ENCODE measurements at places on chromosomes 5 and 9.

- no peak for DNase-seq
Measured at GRCh38 chr9:72119853-72120252, 29.4 kb upstream of the GDA start.

- DNase-seq = peak; percentile 93
Measured at GRCh38 chr9:119836036-119836435, 466.8 kb upstream of the BRINP1 start.

GRCh38 chr9:127423476-127423933 lies 677 bp upstream of the ZNF79 start:
- DNase-seq = no peak

GRCh38 chr5:143016777-143017516 lies 246.8 kb downstream of the ARHGAP26 start:
- DNase-seq = no peak

GRCh38 chr9:107738789-107739188 lies 249.2 kb upstream of the KLF4 start:
- no peak for DNase-seq

DNA sequence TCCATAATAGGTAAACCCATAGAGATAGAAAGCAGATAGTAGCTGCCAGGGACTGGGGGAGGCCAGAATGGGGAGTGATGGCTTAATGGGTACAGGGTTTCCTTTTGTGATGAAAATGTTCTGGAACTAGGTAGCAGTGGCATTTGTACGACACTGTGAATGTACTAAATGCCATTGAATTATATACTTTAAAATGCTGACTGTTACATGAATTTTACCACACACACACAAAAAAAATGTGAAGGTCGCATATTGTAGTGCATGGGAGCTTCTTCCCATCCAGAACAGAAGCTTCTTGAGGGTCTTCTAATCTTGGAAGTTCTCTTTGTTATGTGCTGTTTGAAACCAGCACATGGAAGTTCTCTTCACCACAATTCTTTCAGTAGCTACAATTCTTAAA lies 19.9 kb upstream of the ANP32B start:
- no peak for DNase-seq

DNA sequence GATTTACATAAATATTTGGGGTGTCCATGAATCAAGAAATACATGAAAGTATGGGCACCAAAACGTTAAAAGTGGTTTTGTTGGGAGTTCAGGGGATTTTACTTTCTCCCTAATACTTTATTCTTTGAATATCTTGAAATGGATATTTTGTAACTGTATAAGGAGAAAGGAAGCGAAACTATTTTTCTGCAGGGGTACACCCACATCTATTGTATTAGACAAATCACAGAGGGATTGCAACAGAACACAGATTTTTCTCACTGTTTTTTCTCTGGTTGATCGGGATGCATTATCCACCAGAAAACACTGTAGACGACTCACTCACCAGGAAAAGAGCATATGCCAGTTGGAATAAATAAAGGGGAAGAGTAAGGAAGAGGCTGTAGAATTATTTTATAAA lies 1.2 kb upstream of the RABGAP1 start:
- DNase-seq = no peak

GRCh38 chr9:107631788-107632187 lies 142.2 kb upstream of the KLF4 start:
- DNase-seq = no peak

DNA sequence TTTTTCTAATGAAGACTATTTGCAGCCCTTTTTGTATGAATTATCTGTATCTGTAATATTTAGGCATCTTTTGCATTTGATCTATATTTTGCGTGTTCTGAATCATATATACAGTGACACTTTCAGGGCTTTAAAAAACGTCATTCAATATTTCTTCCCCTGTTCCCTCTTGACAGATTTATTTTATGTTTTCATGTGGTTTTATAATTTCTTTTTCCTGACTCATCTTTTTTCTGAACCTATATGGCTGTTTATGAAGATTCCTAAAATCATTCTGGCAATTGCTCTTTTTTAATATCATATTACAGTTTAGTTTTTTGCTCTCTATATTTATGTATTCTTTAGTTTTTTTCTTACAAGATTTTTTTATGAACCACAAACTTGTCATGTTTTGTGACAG lies 67.6 kb downstream of the SMARCA2 start:
- no peak for DNase-seq

DNA sequence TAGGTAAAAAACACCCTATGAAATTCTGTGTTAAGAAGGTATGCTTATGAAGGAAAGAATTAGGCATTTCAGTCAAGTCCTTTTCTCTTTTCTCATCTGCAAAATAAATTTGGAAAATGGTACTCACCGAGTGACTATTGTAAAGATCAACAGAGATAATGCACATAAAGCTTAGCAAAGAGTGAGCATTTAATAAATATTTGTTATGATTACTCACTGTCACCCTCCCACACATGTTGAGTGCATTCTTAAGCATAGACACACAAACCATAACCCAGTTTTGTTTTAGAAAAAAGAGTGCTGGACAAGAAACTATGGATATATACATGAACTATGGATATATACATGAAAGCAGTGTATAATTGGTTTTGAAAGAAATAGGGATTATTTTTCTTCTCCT lies 54.7 kb upstream of the PRLR start:
- DNase-seq = no peak

- no peak for DNase-seq
Measured at GRCh38 chr5:119318256-119318894, 37.4 kb upstream of the TNFAIP8 start.

- DNase-seq = peak; percentile 42
Measured at GRCh38 chr5:61279725-61280124, 52.3 kb upstream of the ZSWIM6 start.

GRCh38 chr5:61575581-61575980 lies 243.5 kb downstream of the ZSWIM6 start:
- no peak for DNase-seq

- DNase-seq = no peak
Measured at GRCh38 chr5:118793091-118793490, 195.3 kb downstream of the DTWD2 start.

All from NCI-H1417 (cell line).